ENCODE measurements at places on chromosomes 2 and 18.

DNA sequence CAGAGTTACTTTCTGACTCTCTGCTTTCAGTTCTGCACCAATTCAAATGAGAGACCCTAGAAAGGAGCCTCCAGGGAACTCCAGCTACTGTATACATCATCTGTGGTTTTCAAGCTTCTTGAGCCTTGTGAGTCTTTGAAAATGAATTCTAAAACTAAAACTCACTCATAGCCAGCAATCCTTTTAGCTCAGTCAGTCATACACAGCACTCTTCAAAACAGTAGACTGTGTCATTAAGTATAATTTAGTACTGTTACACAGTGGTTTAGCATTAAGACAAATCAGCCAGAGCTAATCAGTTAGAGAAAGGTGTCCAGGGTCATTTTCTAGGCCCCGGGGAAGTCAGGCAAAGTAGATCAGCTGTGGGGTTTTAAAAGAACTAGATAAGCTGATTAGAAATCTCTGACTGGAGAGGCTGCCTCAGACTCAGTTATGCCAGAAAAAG, 322.1 kb upstream of the THUMPD2 start:
- DNase-seq = no peak

GRCh38 chr18:61459896-61460648, 126.8 kb downstream of the CDH20 start:
- DNase-seq = no peak

DNA sequence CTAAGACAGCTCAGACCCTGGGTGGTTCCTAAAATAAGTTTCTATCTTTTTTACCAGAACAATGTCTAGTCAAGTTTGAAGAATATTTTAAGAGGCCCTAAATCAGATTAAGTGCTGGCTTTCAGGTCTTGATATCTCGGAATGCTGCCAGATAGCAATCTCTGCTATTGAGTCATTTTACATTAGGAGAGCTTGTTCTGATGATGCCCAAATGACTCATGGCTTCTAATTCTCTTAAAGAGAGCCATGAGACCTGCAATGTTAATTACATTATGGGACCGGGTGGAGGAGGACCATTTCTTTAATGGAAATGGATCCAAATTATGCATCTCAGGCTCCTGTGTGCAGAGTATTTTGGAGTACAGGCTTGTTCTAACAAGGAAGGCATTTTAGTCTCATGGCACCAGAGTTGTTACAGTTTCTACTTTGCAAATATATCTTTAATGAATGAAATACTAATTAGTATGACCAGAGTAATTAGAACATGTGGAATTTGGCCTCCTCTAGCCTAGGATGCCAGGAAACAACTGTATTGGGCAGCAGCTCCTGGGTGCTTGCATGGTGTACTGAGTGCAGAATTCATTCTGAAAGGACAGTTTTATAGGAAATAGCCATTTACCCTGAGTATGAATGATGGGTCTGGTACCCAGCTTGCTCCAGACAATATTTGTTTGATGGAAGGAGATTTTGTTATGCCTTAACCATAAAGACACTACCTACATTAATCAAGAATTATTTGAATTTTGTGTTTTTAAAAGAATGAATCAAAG, 94.0 kb upstream of the SULT1C3 start:
- no peak for DNase-seq

GRCh38 chr2:145538661-145539350, 1018.9 kb upstream of the ZEB2 start:
- DNase-seq = no peak

GRCh38 chr18:25166113-25166512, 185.9 kb downstream of the ZNF521 start:
- DNase-seq = no peak

DNA sequence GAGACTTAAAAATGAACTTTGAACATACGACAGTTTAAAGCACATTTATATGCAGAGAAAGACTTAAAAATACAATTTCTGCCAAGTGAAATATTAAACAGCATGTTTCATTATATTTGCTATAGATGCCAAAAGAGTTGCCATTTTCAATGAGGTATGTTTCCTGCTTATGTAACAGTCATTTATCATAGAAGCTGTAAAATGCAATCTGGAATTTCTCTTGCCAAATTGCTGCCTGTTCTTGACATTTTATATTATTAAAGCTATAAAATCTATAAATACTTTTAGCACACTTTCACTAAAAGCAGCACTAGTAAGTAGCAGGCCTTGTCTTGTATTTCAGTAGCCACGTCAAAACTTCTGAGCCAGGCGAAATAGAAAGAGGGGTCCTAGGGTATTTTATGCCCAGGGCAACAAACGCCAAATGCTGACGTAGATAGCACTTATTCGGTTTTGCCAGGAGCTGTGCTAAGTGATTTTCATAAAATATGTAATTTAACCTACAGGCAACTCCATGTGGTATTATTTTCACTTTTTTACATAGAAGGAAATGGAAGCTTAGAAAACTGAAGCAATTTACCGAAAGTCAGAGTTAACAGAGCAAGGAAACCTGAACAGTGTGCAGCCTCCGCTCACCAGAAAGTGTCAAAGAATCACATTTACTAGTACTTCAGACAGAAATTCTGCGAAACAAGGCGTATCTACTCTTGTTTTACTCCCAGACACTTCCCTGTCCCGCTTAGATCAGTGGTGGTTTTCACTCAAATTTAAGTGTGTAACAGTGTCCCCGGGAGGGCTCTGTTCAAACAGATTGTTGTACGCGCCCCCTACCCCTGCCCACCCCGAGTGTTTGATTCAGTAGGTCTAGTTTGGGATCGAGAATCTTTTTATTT, 1.2 kb upstream of the CYP20A1 start:
- DNase-seq = no peak

- no peak for DNase-seq
These were observed 15.2 kb downstream of the INPP5D start for GRCh38 chr2:233075141-233075965.

- no peak for DNase-seq
These were observed 856 bp upstream of the PLA2R1 start for GRCh38 chr2:160063271-160063670.

GRCh38 chr2:176643646-176644045, 374.4 kb downstream of the MTX2 start:
- DNase-seq = no peak

GRCh38 chr18:37913051-37913450, 347.5 kb upstream of the CELF4 start:
- DNase-seq = no peak

DNA sequence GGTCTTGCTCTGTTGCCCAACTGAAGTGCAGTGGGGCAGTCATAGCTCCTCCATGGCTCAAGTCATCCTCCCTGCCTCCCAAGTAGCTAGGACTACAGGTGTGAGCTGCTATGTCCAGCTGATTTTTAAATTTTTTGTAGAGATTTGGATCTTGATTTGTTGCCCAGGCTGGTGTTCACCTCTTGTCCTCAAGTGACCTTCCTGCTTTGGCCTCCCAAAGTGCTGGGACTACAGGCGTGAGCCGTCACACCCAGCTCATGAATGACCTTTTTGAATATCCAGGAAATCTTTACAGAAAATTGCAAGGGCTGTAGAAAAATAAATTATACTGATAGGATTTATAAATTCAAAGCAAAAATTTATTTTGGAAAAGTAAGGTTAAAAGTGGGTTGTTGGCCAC, 17.4 kb downstream of the ACTR3 start:
- DNase-seq = no peak

GRCh38 chr2:20188851-20189250, 36.1 kb downstream of the SDC1 start:
- DNase-seq = no peak

- DNase-seq = no peak
These were observed 28.3 kb upstream of the ITGB6 start for GRCh38 chr2:160228141-160228917.

DNA sequence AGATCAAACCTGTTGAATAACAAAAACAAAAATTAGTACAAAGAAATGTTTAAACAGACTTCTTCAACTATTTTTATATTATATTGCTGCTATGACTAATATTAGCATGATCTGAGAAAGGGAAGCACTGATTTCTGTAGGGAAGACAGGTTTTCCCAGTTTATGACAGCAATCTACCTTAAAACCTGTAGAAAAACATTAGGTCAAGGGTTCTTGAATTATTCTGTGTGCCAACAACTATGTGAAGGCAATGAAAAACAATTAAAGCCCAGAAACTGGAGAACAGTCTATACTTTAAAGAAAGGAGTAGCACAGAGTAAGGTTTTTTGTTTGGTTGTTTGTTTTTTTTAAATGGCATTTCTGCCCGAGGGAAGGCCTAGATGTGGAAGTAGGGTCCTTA, 23.3 kb downstream of the PUM2 start:
- DNase-seq = no peak

DNA sequence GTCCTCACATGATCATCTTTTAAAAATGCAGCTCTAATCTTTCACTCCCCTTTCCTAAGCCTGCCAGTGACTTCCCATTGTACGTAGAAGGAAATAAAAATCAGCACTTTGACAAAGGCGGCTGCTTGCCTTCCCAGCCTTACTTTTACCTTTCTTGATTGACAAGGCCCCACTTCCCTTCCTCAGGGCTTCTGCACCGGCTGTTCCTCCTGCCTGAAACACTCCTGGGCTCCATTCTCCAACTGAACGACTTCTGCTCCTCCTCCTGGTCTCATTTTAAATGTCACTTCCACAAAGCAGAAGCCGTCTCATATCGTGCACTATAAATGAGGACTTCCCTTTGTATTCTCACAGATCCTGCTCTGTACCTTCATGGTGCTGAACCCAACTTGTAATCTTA, 56.1 kb downstream of the OSBPL6 start:
- DNase-seq = no peak

DNA sequence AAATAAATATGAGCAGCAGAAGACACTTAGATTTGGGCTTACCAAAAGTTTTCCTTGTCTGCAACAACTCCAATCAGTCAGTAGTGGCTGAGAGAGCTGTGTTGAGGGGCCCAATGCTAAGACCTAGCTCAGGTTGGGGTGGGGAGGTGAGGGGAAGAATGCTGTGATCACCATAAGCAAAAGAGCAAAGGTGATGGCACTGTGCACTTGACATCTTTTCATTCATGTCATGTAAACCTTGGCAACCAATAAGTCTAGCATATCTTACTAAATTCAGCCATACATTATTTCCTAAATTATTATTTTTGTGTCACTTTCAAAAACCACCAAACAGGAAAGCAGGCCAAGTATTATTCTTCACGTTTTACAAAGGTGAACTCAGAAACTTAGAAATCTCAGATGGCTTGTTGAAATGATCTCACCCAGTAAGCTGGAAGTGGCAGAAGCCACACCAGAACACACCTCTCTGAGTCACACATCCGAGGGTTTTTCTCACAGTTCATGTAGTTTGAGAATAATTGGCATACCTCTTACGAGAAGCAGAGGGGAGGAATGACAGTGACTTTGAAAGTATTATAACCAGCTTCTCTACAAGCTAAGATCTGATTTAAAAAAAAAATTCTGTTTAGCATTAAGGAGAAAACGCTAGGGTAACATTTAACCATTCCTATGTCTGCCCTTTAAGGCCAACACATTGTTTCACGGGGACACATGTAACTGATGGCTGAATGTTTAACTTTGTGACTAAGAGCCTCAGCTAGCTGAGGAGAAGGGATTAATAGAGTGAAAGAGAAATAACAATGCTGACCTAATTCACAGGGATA, 43.3 kb upstream of the SETBP1 start:
- DNase-seq = no peak

GRCh38 chr2:8270699-8271098, 411.2 kb upstream of the ID2 start:
- no peak for DNase-seq

DNA sequence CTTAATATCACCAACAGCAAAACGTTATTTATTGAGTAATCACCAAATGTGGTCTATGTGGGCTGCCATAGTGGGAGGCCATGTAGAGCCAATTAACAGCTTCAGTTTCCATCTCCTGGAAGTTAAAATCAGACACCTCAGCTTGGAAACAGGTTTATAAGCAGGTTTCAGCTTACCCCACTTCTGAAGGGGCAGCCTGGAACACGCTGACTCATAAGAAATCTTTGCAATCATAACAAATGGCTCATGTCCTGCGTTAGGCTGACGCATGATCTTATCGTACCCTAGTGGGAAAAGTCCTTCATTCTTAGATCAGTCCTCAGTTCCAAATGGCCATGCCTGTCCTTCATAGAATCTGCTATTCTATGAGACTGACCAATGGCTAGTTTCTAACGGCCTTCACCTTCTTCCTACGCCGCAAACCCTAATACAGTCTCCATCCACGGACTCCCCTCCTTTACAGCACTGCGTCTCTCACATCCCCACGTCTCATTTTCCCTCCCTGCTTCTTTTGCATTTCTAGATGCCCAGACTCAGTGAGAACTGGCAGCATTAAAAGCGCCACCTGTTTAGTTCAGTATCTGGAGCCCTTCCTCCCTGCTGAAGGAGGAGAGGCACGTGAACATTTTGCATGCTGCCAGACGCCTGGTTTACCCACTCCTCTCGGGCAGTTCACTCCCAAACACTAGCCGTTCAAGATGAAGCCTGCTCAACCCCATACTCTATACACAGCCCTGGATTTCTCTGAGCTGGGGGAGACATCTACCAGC, 24.2 kb upstream of the BZW1 start:
- DNase-seq = peak; percentile 68

DNA sequence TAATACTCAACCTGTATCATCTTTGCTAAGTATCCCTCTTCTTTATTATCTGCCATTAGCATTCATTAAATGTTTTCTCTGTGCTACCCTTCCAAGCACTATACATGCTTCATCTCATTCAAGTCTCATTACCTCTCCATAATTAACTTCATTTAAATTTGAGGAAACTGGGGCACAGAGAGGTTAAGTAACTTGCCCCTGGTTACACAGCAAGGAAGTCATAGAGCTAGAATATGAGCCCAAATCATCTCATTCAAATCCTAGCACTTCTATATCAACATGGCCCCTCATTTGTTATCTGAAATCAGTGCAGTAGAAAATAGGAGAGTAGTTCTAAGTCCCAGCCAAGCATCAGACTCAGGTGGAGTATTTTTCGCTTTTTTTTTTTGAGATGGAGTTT, 4.4 kb downstream of the MRPL35 start:
- no peak for DNase-seq

- no peak for DNase-seq
These were observed 100.6 kb upstream of the FN1 start for GRCh38 chr2:215536510-215536909.

DNA sequence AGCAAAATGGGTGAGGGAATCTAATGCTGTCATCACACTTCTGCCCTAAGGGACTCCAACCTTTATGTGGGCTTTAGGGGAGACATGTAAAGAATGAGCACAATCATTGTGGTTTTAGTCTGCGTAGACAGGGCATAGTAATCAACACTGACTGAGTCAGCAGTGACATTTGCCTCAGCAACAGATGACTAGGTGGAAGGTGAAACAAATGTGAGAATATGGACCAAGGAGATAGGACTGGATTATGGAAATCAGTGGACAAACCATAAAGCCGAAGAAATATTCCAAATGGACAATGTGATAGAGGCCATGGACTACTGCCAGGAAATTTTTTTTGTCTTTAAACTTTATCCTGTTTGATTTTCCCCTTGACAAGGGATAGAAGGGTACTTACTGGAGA, 83.9 kb downstream of the PDK1 start:
- DNase-seq = peak; percentile 16

- DNase-seq = no peak
These were observed 11.4 kb upstream of the DYNC1I2 start for GRCh38 chr2:171675810-171676345.

- no peak for DNase-seq
These were observed 150.6 kb downstream of the ZNF236 start for GRCh38 chr18:76972846-76973519.
